Right cardiac atrium (tissue), 5 donors: ENCODE measurements at places on chromosomes 4 and X. TPM values are rescaled to one million over a fixed set of nuclear protein-coding genes. Genes with fewer than 3 reads are reported as not detected.
A peak's percentile ranks its signal among the peaks of the same experiment; 100 is the strongest.

- DNase-seq = peak; percentile 71
These were observed 150.9 kb downstream of the SHROOM3 start for GRCh38 chr4:76585897-76586360.

- no peak for DNase-seq
These were observed 38.4 kb downstream of the SPARCL1 start for GRCh38 chr4:87490664-87491369.

- no peak for DNase-seq
These were observed 29.9 kb downstream of the TKTL1 start for GRCh38 chrX:154325541-154325940.

GRCh38 chr4:42339935-42340406, 57.3 kb upstream of the SHISA3 start:
- DNase-seq = peak; percentile 90

DUSP9 gene
- not detected for total RNA-seq

DNA sequence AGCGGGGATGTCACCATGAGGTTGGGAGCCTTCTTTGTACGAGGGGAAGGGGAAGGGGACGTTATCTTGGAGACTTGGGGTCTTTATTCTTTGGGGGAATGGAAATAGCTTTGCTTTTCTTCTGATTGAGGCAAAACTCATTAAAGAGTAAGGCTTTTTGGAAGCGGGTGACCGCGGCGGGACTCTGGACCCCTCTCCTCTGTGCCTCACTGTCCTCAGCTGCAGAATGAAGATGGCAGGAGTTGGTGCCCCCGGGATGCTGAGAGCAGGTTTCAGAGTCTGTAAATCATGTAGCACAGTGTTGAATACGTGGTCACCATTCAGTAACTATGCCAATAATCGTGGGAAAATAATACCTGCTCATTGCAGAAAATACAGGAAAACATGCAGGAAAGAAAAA, 32.1 kb downstream of the HTT-AS start:
- no peak for DNase-seq

GRCh38 chr4:75511841-75512240, 2.4 kb downstream of the RCHY1 start:
- DNase-seq = no peak

COL4A6 gene
- 7.4 TPM for total RNA-seq

TMSB15A gene
- 0.71 TPM for total RNA-seq

GRCh38 chrX:138191998-138192397, 519.5 kb downstream of the FGF13 start:
- DNase-seq = no peak

NLGN4X gene
- total RNA-seq = 9.7 TPM

DGKK gene
- total RNA-seq = not detected

OCRL gene
- total RNA-seq = 13.6 TPM

GRCh38 chrX:11397680-11398079, 104.5 kb downstream of the AMELX start:
- no peak for DNase-seq

- no peak for DNase-seq
These were observed 1.2 kb upstream of the LRPAP1 start for GRCh38 chr4:3533423-3533820.

DNA sequence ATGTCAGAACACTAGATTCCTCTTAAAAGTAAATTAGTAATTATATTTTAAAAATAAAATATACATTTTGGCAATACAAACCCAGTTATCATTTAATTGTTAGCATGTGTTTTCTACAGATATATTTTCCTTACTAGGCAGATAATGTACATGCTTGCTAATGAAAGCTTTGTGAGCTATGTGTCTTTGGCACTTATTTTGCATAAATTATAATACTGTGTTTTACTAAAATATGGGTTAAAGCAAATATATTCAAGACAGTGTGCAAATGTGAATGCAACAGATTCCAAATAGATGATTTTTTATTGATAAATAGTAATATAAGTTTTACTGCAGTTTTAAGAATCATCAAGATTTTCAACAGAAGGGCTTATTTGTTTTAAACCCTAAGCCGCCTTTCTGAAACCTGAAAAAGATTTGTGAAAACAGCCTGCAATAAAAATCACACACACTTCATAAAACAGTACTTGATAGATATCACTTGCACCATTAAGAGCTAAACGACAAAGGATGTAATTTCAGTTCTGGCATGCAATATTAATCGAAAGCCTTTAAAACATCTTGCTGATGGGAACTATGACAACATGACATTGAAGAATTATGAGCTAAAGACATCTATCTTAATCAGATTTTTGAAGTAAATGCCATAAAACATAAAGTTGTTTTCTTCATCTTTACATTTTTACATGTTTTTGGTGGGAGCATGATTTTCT, 333.3 kb downstream of the DCTD start:
- no peak for DNase-seq
